Fibroblast of skin of scalp (primary cell): ENCODE measurements at places on chromosomes 16 and 17.
A peak's percentile ranks its signal among the peaks of the same experiment; 100 is the strongest.

DNA sequence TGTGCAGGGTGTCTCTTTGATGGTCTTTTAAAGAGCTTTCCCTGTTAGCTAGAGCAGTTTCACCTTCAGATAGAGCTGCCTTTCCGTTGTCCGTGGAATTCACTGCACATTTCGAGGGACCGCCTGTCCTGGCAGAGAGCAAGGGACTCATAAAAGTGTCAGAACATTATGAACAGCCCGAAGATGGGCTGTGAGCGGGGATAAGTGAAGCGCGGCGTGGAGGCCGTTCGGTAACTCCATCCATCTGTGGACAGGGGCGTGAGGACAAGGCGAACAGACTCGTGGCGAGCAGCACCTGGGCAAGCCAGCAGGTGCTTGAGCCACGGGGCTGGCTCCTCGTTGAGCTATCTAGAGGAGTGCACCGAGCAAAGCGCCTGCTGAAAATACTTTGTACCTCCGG is 371.2 kb downstream of the MAF start:
- DNase-seq = no peak

DNA sequence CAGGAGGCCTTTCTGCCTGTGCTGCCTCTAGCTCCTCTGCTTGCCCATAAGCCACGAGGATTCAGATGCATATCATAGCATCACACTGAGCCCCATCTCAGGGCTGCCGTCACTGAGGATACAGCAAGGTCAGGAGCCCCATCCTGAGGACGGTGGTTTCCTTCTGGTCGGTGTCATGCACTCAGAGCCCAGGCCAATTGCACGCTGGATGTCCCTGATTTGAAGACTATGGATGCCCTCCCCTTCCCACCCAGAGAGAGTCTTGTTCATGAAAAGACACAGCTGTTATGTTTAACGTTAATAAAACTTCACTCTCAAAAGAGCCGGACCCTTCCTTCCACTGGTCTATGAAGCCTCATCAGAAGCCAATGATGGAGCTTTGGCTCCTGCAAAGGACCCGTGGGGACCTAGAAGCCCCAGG is 19.9 kb downstream of the COTL1 start:
- no peak for DNase-seq

GRCh38 chr17:49067163-49067562 is 65.4 kb upstream of the B4GALNT2 start:
- no peak for DNase-seq

DNA sequence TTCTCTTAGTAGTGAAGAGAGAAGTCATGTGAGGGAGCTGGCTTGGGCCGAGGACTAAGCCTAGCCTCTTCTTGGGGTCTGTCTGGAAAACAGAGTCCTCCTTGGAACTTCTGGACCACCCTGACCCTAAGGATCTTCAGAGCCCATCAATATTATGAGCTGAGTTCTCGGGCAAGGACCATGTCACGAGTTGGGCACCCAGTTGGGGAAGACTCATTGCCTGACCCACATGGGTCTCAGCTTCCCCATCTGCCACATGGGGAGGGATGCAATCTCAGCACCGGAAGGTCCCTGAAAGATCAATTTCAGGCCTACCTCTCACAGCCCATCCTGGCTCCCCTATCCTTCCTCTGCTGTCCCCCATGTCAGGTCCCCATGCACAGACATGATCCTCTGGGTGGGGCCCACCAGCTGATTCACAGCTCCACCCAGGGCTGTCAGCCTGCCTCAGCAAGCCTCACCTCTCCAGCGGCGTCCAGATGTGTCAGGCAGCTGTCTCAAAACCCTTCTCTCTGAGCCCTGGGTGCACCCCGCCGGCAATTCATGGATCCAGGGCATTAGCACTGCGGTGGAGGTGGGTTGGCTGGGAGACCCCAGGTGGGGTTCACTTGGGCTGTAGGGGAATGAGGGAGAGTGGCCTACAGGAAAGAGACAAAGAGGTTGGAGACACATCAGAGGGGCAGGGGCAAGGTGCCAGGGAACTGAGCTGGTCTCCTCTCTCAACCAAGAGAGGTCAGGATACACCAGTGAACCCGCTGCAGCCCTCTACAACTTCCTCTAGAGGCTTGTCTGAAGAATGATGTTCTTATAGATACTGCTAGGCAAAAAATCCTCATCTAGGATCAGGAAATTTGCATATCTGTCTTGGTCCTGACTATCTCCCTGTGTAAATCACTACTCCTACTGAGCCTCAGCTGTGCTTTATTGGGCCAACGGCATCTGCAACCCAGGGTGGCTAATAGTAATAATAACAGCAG is 1.8 kb downstream of the NLRP1 start:
- no peak for DNase-seq

DNA sequence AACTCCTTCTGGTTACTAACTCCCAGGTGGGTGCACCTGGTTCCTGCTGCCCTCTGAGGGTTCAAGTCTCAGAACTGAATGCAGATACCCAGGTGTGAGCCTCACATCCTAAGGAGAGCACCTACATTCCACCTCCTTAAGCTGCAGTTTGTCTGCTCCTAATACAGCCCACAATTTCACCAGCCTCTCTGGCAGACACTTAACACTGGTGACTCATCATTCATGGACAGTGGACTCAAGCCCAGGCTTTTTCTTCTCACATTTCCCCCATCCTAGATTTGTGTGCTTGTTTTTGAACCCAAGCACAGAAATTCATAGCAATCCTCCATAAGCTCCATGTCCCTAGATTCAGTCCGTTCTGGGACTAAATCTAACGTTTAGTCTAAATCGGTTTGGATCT is 7.0 kb upstream of the MAF start:
- peak; percentile 56 for DNase-seq

- DNase-seq = no peak
Measured at GRCh38 chr17:34571428-34572130, 7.8 kb upstream of the TMEM132E start.

GRCh38 chr16:59887856-59888255 is 1153.7 kb upstream of the GOT2 start:
- no peak for DNase-seq

GRCh38 chr16:67530013-67530939 is 1.6 kb downstream of the RIPOR1 start:
- DNase-seq = peak; percentile 73

DNA sequence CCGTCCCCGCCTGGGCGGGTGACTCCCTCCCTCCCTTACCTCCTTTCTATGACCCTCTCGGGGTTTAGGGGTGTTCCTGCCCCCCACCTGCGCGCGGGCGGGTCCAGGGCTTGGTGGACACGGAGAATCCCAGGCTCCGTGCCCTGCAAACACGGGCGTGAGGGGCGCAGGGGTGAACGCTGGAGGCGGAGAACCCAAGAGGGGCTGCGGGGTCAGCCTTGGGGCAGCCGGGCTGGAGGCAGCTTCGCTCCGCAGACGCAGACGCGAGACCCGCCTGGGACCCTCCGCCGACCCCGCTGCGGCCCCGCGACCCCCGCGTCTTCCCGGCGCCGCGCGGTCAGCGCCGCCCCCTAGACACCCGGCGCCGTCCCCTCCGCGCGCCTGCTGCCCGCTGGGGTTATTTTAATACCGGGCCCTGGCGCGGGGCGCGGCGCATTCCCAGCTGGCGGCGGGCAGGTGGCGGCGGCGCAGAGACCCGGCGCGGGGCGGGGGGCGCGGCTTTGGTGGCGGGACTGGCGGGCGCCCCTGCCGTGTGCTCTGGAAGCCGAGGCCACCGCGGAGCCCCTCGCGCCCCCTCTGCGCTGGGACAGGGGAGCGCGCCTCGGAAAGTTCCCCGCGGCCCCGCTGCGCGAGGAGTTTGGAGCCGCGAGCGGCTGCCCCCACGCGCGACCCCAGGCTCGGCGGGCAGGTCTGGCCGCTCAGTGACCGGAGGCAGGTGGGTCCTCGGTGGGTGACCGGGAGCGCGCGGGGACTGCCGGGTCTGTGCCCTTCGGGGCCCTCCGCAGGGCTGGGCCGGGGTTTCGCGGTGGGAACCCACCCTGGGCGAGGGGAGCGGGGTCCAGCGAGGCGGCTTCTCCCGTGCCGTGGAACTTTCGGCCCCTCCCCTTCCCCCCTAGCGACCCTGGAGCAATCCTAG is at the start of gene UTS2R:
Gene UTS2R, plus strand, starts transcription at position 433 of the 916 bp plus-strand sequence. CDS start 2,560 bp downstream, outside the sequence.
- no peak for DNase-seq

DNA sequence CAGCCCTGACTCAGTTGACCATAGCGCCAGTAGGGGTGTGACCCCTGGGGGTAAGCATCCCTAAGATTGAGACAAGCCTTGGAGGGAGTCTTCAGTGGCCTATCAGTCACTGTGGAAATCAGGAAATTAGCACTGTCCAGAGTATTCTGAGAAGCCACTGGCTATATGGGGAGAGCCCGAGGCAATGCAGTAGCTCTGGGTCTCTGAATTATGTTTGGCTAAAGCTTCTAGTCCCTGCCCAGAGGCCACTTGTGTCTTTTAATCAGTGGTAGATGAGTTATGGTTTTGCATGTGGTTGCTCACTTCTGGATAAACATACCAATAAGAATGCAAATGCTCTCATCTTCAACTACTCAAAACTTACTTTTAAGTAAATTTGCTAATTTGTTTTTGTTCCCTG is 100.6 kb upstream of the TOX3 start:
- DNase-seq = no peak

DNA sequence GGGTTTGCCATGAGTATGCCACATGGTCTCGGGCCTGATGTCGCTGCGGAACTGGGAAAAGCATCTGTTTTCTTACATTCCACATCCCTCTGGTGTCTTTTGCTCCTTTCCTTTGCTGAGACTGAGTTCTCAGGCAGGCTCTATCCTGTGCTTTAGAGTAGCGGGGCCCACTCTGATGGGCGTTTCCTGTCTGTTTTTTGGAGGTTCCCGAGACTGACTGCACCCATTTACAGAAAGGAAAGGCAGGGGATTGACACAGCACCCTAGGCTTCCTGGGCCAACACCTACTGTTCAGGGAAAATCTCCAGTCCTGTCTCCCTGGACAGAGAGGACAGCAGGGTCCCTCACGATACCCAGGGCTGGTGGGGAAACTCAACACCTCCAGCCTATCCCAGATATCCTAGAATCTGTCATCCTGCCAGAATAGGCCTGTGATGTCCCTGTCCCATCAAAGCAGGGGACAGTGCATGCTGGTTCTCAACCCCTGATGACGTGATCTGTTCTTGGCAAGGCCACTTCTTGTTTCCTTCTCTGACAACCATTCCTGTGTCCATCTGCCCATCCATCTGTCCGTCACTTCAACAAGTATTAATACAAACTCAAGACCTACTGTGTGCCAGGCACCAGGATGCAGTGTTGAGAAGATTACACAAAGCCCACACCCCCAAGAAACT is 42.2 kb downstream of the ACTG1 start:
- no peak for DNase-seq

DNA sequence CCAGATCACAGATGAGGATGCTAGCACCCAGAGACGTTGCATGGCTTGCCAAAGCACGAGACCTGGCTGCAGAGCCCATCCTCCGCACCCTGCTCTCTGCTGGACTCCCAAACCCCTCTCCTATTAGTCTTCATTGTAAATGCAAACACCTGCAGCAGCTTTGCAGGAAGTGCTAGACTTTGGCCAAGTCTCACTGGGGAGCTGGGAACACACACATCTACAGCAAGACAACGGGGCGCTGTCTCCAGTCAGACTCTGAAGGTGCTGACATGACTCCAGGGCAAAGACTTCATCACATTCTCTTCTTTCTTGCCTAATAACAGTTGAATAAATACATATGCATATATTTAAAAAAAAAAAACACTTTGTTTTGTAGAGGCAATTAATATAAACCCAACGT is 43.8 kb downstream of the CYTH1 start:
- no peak for DNase-seq

DNA sequence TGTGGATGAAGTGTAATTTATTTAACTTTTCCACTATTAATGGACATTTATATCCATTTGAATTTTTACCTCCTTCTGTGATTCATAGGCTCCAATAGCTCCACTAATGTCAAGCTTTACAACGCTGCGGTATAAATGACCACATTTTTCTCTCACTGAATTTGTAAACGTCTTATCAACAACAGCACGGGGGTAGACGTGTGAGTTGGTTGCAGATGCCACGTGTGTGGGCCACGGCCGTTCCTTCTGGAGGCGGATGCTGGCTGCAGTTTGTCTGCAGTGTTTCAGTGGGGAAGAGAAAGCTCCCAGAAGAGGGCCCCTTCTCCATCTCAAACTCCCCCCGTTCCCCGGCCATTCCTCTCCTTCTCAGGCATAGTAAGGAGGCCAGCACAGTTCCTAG is 68.2 kb upstream of the XYLT1 start:
- no peak for DNase-seq

GRCh38 chr16:22098405-22099255 is 6.3 kb downstream of the VWA3A start:
- DNase-seq = peak; percentile 60

DNA sequence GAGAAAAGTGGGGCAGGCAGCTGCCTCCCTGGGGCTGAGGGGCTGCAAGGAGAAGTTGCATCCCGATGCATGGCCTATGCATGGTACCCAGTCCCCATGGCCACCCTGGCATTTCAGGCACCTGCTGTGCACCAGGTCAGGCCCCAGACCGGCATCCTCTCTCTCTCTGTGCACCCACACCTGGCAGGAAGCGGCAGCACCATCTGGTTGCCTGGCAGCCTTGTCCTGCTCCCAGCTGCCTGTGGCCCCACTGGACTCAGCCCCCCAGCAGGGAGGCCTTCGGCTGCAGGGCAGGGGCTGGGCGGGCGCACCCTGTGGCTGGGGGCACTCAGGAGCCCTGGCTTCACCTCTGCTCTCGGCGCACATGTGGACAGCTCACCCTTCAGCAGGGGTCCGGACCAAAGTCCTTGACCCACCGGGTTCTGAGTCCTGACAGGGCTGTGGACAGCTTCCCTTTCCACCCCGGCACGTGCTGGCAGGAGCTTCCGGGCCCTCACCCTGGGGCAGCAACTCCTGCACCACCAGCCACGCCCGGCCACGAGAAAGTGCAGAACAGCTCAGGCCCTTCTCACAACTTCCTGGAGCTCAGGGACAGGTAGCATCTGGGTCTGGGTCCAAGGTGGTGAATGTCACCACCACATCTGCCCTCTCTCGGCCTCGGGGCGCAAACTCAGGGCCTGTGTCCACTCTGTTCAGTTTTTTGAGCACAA is 36.7 kb downstream of the CTU2 start:
- no peak for DNase-seq

GRCh38 chr16:87371261-87371866 is 12.2 kb downstream of the FBXO31 start:
- no peak for DNase-seq

DNA sequence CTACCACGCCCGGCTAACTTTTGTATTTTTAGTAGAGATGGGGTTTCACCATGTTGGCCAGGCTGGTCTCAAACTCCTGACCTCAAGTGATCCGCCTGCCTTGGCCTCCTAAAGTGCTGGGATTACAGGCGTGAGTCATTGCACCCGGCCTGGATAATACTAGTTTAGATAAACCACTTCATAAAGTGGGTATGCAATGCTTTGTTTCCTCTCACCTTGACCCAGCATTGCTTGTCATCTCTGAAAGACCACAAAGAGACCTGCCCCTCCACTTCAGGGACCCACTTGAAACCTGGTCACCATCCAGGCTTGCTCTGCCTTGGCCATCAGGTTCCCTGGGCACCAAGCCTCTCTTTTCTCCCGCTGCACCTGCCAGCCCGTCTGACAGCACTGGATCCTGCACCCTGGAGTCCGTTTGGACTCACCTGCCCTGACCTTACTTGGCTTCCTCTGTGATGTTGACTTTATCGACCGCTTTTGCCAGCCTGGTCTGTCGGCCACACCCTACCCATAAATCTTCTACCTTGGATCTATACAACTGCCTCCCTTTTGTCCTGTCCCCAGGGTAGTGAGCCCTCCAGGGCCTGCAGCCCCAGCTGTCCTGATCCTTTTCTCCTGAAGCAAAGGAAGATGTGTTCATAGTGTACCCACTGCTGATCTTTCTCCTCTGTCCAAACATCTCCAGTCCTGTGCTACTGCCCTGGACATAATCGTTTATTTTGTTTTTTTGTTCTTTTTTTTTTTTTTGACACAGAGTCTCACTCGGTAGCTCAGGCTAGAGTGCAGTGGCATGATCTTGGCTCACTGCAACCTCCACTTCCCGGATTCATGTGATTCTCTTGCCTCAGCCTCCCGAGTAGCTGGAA is 12.7 kb upstream of the ZG16 start:
- DNase-seq = no peak
